Endothelial cell of coronary artery (primary cell): ENCODE measurements at places on chromosomes 7 and 10. TPM values are rescaled to one million over a fixed set of nuclear protein-coding genes. Genes with fewer than 3 reads are reported as not detected.

DEPP1 gene
- total RNA-seq = 237 and 266 TPM in 2 replicates

HTR5A gene
- total RNA-seq = not detected in 2 replicates

ACSL5 gene
- 12.6 and 18.0 TPM in 2 replicates for total RNA-seq

KLF14 gene
- total RNA-seq = not detected in 2 replicates

EXOC6 gene
- total RNA-seq = 144 and 152 TPM in 2 replicates
